Stimulated activated CD4-positive, alpha-beta T cell treated with anti-CD3 and anti-CD28 coated beads, Interleukin-1b, Interleukin-23, amount 100 ng/mL, for 1 hour (primary cell): ENCODE measurements at places on chromosomes 1 and 21.

- DNase-seq: no peak
These were observed 36.6 kb downstream of the TBX19 start for GRCh38 chr1:168317309-168317708.

- DNase-seq: no peak
These were observed 174.5 kb downstream of the PLPPR4 start for GRCh38 chr1:99438656-99439230.

- no peak for DNase-seq
These were observed 867 bp downstream of the PTPRC start for GRCh38 chr1:198639671-198640143.

DNA sequence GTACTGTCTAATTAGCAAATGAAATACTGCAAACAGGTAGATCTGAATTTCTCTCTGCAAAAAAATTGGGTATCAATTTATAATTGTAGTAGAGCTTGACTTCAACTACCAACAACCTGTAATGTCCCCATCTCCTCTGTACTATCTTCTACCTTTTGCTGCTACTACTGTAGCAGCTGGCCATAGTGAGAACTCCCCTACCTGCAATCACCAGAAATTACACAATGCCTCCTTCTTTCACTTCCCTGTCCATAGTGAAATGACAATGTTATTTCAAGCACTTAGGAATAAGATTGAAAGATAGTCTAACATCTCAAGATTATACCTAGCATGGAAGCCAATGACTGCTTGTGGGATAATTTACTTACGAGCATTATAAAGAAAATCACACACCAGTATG lies 100.4 kb downstream of the ACBD6 start:
- no peak for DNase-seq

DNA sequence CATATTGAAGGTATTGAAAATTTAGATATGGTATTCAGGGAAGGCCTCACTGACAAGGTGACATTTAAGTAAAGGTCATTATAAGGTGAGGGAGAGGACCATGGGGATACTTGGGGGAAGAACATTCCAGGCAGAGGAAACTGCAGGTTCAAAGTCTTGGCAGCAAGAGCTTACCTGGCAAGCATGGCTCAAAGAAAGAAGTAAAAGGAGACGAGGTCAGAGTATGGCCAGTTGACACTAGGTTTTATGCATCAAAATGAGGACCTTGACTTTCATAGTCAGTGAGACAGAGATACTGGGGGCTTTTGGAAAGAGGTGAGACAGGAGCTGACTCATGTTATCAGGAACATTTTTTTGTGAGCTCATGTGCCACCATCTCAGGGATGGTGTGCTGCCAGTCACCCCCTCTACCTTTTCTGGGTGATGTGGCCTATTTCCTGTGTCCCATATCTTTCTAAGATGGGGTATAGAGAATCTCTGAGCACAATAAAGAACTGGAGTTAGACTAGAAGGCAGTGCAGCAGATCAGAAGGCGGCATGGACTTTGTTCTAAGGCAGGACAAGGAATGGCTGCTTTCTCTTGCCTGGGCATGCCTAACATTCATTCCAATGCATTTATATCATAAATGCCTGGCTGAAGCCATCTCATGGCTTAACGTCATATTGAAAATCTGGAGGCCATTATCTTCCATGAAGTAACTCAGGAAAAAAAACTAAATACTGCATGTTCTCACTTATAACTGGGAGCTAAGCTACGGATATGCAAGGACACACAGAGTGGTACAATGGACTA lies 406.7 kb downstream of the NTNG1 start:
- no peak for DNase-seq
